Placental epithelial cell (primary cell): ENCODE measurements at places on chromosomes 4 and X. TPM values are rescaled to one million over a fixed set of nuclear protein-coding genes. Genes with fewer than 3 reads are reported as not detected.

SYTL4 gene
- 4.7 and 7.1 TPM in 2 replicates for total RNA-seq

PCDH7 gene
- 111 and 221 TPM in 2 replicates for total RNA-seq

ADGRL3 gene
- 5.9 and 7.9 TPM in 2 replicates for total RNA-seq

TEX13C gene
- not detected in 2 replicates for total RNA-seq

MTNR1A gene
- not detected in 2 replicates for total RNA-seq

POU3F4 gene
- not detected in 2 replicates for total RNA-seq

CXCL6 gene
- 0.39 TPM in 1 of 2 replicates, not detected in the other for total RNA-seq

STOX2 gene
- 2.5 and 3.9 TPM in 2 replicates for total RNA-seq
